ENCODE measurements at places on chromosomes 16 and 17. TPM values are rescaled to one million over a fixed set of nuclear protein-coding genes. Genes with fewer than 3 reads are reported as not detected.

HOXB9 gene
- total RNA-seq: not detected

TEKT1 gene
- total RNA-seq: not detected

KRT13 gene
- total RNA-seq: 0.24 TPM

CTRB1 gene
- total RNA-seq: not detected

PLXDC1 gene
- not detected for total RNA-seq

GPR139 gene
- not detected for total RNA-seq
